NCI-H2081 (cell line): ENCODE measurements at places on chromosomes 2 and 18.

DNA sequence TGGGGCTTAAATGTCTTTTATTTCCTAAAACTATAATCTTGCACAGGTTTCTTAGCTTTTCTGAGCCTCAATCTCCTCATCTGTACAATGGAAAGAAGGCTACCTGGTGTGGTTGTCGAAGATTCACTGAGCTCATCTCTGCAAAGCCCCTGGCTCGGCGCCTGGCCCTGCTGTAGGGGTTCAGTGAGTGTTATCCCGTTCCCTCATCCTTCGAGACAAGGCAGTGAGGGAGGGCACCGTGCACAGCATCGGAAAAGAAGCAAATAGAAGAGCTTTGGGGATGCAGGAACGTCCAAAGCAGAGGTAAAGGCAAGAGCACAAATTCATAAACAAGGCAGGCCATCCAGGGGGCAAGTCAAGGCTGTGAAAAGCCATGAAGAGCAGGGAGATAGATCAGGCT is 41.2 kb upstream of the ATG16L1 start:
- no peak for DNase-seq

DNA sequence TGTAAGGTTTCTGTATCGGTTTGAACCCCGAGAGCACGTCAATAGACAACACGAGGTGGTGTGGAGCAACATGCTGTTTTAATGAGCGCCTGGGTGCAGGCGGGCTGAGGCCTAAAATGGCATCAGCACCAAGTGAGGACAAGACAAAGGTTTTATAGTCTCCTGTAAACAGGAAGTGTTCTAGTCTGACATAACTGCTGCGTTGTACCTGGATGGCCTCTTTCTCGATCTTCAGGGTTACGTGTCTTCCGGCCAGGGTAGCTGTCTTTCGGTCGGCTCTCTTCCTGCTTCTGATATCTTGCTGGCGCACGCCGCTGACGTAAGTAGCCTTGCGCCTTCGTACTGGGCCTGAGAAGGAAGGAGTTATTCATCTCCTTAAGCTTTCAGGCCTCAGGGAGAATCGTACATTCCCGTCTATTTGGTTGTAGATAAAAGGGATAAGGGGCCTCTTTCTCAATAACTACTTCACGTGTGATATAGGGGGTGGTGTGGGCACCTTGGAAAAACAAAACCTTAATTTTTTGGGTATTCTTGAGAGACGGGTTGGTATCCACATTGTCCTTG is 53.5 kb downstream of the KYNU start:
- no peak for DNase-seq

GRCh38 chr2:67339234-67339885 is 57.8 kb upstream of the ETAA1 start:
- no peak for DNase-seq

GRCh38 chr2:175599966-175600831 is 401.9 kb downstream of the LNPK start:
- DNase-seq: peak; percentile 76

DNA sequence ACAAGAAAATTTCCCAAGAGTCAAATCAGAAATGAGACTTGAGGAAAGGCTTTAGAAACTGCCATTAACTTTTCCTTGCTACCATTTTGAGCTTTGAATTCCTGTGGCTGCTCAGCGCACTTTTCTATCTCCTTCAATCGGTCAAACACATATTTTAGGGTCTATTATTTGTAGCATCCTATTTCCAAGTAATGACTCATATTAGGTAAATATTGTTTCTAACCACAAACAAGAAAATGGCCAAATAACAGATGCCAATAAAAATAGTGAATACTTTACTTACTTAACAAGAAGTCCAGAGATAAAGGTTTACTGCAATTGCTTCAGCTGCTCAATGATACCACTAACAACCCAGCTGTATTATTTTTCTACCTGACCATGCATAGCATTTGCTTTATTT is 29.7 kb upstream of the CCDC178 start:
- no peak for DNase-seq

GRCh38 chr2:222479859-222480258 is 55.5 kb downstream of the SGPP2 start:
- no peak for DNase-seq

- no peak for DNase-seq
These were observed 647.8 kb upstream of the SLC39A10 start for GRCh38 chr2:195009202-195009601.

DNA sequence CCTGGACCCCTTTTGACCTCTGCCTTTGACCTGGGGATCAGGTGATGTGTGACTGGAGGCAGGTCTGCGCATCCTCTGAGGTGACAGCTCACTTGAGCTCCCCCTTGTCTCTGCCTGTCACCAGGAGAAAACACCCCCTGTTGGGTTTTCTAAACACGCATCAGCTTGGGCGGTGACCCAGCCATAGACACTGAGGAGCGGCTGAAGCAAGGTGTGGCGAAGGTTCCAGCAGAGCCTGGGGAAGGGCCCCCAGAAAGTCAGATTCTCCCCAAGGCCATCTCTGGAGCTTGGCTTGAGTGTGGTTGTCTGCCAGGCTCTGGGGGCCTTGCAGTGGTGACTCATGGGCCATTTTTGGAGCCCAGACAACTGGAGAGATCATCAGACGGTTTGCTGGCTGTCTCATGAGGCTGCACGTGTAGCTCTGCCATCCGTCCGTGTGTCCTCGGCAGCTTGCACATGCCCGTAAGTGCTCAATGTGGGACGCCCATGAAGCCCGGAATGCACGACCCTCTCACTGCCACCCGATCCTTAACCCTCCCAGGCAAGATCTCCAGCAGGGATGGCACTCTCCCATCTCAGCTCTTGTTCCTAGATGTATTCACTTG is 29.4 kb downstream of the SIX3 start:
- no peak for DNase-seq

- no peak for DNase-seq
These were observed 26.6 kb upstream of the CATIP start for GRCh38 chr2:218329826-218330593.

DNA sequence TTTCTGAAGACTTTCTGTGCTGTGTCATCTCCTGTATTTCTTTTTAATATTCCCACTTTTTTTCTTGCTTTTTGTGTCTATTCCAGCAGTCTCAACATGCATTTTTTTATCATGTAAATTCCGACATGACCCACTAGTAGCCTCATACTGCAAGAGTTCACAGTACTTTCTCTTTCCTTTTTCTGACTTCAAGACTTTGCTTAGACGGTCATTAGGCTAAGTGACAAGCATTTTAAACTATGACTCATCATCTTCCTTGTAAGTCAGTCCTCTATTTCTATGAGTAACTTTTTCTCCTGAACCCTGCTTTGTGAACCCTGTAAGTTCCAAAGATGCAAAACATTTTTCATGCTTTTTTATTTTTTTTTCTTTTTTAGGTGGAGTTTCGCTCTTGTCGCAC is 381.2 kb downstream of the TXNL1 start:
- DNase-seq: no peak

DNA sequence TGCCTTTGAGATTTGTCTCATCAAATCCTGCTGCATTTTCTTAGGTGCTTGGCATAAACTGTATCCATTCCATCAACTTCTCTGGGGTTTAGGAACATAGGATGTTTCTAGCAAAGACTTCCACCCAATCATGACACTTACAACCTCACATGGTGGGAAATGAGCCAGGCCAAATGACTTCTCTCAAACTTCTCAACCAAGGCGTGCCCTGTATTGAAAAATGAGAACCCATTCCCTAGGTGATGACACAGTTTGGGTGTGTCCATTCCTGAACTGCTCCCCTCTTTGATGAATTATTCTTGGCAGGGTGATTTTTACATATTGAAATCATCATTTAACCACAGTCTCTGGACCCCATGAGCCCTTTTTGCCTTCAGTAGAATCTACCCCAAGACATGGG is 161.1 kb downstream of the EN1 start:
- DNase-seq: no peak

DNA sequence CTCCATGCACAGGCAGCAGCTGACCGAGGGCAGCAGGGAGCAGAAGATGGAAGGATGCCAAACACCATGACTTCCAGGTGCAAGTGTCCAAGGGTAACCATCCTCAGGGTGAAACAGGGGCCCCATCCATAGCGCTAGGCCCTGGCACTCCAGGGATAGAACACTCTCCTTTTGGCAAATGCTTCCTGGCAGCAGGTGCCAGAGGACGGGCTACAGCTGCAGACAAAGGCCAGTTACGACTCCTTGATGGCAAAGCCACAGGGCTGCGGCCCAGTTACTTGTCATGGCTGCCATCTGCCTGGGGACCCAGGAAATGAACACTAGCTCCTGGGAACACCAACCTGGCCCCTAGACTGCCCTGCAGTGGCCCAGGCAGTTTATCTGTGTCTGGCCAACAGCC is 178.8 kb downstream of the TMEM163 start:
- DNase-seq: peak; percentile 60

DNA sequence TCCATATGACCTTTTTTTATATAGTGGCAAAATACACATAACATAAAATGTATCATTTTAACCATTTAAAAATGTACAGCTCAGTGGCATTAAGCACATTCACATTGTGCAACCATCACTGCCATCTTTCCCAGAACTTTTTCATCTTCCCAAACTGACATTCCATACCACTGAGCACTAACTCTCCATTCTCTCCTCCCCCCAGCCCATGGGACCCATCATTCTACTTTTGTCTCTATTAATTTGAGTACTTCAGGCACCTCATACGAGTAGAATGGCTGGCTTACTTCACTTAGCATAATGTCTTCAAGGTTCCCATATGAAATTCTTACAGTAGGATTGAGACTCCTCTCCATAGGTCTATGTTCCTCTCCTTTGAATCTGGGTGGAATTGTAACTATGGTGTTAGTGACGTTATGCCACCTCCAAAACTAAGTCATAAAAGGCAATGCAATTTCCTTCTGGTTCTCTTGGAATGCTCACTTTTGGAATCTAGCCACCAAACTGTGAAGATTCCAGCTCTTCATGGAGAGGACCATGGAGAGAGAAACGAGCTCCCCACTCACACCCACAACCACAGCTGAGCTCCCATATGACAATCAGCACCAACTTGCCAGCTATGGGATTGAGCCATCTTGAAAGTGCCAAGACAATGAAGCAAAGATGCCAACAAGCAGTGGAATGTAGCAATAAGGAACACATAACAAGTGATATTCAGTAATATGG is 9.8 kb upstream of the DNAJC27 start:
- no peak for DNase-seq

DNA sequence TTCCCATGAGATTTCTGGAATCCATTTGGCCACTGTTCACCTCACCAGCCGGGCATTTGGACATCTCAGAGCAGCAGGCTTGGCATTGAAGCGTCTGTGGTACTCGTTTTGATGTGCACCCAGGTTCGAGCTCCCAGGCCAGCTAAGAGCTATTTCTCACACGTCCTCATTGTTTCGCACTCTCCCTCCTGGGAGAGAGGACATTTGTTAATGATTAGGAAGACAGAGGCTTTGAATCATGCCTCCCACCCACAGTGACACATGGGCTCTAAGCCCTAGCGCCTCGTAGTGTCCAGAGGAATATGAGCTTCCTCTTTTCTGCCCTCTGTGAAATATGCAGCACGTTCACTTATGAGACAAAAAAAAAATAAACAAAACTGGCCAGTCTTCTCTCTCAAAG is 361.8 kb downstream of the RND3 start:
- DNase-seq: no peak

DNA sequence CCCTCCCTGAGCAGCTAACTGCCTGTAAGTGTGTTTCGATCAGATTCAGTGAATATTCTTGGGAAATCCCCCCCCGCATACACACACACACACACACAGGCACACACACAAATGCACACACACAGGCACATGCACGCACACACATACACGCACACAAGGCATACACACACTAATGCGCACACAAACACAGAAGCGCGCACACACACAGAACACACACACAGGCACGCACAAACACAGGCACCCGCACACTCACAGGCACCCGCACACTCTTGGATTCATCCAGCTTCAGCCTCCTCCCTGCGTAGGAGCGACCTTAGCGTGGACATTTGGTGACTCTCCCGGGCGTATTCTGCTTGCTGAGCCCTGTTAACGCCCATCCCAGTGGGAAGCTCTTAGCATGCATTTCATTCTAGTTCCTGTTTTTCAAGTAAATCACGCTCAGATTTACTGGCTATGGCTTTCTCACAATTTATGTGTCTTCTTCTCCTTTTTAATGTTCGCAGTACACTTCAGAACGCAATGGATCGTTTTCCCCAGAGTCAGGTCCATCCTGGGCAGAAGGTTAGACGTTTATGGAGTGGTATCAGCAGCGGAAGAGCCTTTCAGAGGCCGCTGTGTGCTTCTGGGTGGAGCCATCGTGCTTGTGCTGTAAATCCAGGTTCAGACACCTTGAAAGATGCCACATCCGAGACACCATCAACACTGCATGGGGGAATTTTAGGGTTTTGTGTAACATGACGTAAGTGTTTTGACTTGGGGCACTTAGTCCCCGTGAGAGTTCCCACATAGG is 656.6 kb downstream of the GALR1 start:
- no peak for DNase-seq
